CD4-positive, alpha-beta T cell treated with Interleukin-6 for 4 hours (primary cell): ENCODE measurements at places on chromosomes 6 and 20.

DNA sequence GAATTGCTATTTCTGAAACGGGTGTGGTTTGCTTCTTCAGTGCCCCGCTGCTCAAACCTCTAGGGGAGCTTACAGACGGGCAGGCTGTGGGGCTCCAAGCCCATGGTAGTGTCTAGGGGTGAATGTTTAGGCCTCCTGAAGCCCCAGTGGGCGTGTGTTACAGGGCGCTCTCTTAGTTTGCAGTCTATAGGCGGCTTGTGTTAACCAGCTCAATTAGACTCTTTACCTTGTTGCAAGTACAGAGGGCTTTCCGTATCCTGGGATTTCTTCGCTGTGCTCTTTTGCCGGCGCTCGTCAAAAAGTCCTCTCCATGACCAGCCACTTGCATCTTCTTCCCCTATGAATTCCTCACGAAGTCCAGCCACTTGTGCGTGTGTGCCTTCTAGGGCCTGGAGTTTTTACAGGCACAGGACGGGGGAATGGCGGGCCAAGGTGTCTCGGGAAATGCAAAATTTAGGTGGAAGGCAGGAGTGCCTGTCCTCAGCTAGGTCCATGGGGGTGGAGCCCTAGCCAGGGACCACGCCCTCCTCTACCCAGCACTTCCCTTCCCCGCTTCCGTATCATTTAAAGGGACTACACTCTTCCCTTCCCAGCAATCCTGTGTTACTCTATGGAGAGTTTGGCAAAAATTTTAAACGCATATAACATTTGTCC, 94.5 kb downstream of the HTR1B start:
- no peak for DNase-seq

- DNase-seq, result no peak
These were observed 56.9 kb downstream of the PHACTR2 start for GRCh38 chr6:143734641-143735063.

DNA sequence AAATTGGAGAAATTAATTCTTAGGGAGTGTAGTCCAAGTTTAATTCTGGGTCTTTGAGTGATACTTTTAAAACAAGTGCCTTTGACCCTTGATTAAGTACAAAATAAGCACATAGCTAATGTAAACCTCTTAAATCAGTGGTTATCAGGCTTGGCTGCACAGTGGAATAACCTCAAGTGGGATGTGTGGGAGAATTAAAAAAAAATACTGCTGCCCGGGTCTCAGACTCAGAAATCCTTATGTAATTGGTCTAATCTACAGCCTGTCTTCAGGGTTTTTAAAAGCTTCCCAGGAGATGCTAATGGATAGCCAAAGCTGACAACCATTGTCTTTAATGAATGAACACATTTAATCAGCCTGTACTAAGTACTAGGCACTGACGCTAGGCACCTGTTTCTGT, 28.5 kb upstream of the TMEM14A start:
- no peak for DNase-seq

- no peak for DNase-seq
These were observed 53.0 kb upstream of the CHD6 start for GRCh38 chr20:41671143-41671542.

- DNase-seq, result no peak
These were observed 94.5 kb upstream of the VSTM2L start for GRCh38 chr20:37808233-37809070.

DNA sequence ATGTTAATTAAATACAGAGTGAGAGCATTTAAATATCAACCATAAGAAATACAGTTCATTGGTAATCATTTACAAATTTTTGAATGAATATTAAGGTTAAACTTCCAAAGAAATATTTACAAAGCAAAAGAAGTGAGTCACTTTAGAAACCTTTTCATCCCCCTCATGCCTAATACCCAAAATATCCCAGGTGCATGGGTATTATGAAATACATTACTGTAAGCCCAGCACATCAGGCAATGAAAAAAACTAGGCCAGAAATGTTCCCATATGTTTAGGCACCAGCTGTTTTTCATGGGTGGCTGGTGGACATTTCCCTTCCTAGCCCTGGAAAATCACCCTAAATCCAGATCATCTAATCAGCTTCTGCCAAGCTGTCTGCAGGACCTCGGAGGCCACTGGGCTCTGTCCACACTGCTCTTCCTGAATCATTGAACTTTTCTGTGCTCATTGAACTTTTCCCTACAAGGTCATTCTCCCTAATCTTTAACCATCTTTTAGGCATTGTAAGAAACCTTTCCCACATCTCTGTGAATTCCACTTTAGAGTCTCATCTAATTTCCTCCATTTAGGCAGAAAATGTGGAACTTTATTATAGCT, 145.3 kb upstream of the STXBP5 start:
- DNase-seq, result no peak

GRCh38 chr6:17874753-17875152, 112.7 kb downstream of the KIF13A start:
- no peak for DNase-seq

- no peak for DNase-seq
These were observed 156.9 kb upstream of the BEND3 start for GRCh38 chr6:107272246-107272645.

DNA sequence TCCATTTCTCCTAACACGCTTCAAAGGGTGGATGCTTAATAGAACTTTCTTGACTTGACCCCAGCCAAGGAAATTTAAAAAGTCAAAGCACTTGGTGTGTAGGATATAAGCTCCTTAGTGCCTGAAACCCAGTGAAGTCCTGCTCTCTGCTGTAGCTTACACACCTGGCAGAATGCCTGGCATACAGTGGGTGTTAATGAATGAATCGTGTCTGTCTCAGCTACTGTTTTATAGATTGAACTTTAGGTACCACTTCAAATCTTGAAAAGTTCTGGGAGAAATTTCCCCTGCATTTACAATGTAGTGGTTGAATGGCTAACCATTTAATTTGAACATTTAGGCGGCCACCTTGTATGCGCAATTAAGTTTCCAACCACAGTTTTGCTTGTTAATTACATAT, 70.5 kb upstream of the ZNF217 start:
- no peak for DNase-seq

- no peak for DNase-seq
These were observed 244.9 kb upstream of the SOX4 start for GRCh38 chr6:21348504-21349195.

- DNase-seq, result no peak
These were observed 57.8 kb upstream of the TAGAP start for GRCh38 chr6:159102373-159103160.
